Breast epithelium (tissue), 4 donors: ENCODE measurements at places on chromosomes 16 and 17.

DNA sequence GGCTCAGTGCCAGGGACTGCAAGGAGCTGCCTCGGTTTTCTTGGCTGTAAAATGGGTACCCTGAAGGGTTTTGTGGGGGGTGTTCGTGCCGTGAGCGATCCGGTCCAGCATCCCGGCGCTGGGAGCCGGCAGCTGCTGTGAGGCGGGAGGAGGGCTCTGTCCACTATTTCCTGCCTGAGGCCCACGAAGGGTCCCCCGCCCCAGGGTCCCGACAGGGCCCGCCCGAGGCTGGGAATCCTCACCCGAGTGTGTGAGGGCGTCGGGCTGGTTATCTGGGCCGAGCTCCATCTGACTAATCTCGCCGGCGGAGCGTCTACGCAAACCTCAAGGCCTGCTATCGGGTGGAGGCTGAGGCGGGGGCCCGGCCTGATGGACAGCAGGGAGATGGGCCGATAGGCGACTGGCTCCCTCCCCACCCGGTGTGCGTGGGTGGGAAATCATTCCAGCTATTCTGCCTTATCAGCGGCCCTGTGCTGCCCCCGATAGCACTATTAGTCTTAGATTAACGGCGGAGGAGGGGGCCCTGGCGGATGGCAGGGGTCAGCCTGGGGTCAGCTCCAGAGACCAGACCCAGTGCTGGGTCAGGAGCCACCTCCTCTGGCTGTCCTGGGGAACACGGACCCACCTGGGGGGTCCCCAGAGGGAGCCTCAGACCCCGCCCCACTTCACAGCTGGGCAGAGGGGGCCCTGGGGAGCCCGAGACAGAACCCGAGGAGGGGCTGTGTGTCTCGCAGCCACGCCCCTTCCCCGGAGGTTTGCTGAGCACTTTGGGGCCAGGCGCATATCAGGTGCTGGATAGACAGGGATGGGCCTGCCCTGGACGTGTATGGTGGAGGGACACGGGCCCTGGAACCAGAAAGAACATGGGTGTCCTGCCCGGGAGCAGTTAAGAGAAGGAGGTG is 44.7 kb downstream of the ZFPM1 start:
- no peak for DNase-seq

- DNase-seq = no peak
Observed at GRCh38 chr17:58121925-58122324, 26.3 kb upstream of the OR4D1 start.

- DNase-seq = no peak
Observed at GRCh38 chr17:44417553-44417952, 28.1 kb upstream of the ITGA2B start.

DNA sequence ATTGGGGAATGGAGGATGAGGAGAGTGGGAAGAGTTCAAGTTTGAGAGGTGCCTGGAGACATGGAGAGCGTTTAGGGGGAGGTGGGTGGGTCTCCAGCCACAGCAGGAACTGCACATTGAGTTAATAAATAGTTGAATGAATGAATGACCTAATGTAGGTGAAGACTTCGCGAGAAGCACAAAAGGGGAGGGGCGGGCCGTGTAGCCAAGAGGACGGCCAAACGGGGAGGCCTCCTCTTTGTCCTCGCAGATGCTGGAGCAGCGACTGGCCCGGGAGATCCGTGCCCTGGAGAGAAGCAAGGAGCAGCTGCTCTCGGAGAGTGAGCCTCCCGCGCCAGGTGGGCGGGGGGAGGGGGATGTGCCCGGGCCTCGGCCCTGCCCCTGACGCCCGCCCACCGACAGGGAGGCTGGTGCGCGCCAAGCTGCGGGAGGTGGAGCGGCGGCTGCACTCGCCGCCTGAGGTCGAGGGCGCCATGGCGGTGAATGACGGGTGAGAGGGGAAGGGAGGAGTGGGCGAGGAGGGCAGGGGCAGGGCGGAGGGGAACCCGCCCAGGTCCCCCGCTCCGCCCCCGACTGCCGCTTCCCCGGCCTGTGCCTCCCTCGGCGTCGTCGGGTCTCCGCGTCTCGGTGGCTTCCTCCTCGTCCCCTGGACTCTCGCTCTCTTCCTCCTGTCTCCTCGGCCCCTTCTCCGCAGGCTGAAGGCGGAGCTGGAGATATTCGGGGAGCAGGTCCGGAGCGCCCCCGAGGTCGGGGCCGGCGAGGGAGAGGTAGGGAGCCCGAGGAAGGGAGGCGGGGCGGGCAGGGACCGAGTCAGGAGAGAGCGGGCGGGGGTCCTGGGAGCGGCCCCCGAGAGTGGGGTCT is 12.9 kb downstream of the SYCE1L start:
- DNase-seq = peak; percentile 65

GRCh38 chr17:65558311-65558682 is 3.2 kb downstream of the AXIN2 start:
- DNase-seq = no peak

- DNase-seq = no peak
Observed at GRCh38 chr17:39954876-39955275, 7.9 kb upstream of the GSDMA start.

DNA sequence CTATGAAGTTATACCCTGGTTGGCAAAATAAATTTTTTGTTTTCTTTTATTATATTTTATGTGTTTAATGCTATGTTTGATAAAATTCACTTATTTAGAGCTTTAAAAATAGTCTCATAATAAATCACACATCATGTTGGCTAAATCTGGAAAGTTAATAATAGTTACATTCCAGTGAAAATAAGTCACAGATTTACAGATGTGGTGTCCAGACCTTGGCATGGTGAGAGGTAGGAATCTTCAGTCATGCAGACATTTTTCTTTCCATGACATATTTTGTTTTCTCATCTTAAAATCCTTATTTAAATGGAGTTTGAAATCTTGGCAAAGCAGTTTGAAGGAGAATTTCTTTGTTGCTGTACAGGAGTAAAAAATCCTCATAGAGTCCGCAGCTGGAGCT is 48.1 kb upstream of the GOSR1 start:
- no peak for DNase-seq

- DNase-seq = no peak
Observed at GRCh38 chr16:20289571-20289970, 37.7 kb downstream of the GP2 start.
